ENCODE measurements at places on chromosomes 13 and 19. TPM values are rescaled to one million over a fixed set of nuclear protein-coding genes. Genes with fewer than 3 reads are reported as not detected.

The ICAM1 gene
- 13.1 TPM for polyA plus RNA-seq

The CGB1 gene
- polyA plus RNA-seq, result not detected

DNA sequence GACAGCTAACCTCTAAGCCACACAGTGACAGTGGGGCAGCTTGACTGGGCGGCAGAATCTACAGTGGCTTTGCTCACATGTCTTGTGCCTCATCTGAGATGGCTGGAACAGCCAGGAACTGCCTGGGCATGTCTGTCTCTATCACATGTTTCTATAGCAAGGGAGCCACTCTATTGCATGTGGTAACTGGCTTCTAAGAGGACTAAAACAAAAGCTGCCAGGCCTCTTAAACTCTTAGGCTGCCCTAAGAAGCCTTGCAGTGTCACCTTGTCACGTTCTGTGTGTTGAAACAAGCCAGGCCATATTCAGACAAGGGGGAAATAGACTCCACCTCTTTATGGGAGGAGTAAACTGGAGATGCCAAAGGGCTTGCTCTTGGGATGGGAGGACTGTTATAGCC lies 122.9 kb upstream of the MAB21L1 start:
- H3K27ac ChIP-seq, result no peak overlapping the region
- H3K36me3 ChIP-seq, result no peaks in the 10 kb centered on the region
- no peaks in the 10 kb centered on the region for H3K27me3 ChIP-seq
- H3K4me3 ChIP-seq, result no peak overlapping the region

DNA sequence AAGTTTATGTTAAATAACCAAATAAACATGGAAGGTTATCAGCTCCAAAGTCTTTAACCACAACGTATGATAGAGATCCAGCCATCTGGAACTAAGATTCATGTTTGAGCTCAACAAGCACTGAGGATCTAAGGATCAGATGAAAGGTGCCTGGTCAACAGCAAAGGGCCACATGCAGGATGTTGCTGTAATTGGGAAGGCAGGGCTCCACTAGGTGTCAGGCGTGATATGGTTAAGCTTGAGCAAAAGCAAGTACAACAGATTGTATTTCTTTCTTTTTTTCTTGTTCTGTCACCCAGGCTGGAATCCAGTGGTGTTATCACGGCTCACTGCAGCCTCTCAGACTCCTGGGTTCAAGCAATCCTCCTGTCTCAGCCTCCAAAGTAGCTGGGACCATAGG lies 12.0 kb downstream of the EBPL start:
- no peak overlapping the region for H3K27ac ChIP-seq
- no peak for DNase-seq
- H3K4me3 ChIP-seq, result no peak overlapping the region
- H3K27me3 ChIP-seq, result no peaks in the 10 kb centered on the region

Measured in CD8-positive, alpha-beta memory T cell (primary cell).